Stimulated activated CD4-positive, alpha-beta T cell treated with anti-CD3 and anti-CD28 coated beads, Interleukin-15, amount 100 ng/mL, for 1 hour (primary cell): ENCODE measurements at places on chromosomes 16 and 17.

- no peak for DNase-seq
These were observed 6.9 kb downstream of the IGFBP4 start for GRCh38 chr17:40450175-40450574.

- no peak for DNase-seq
These were observed 57.0 kb downstream of the NSRP1 start for GRCh38 chr17:30173649-30174048.

DNA sequence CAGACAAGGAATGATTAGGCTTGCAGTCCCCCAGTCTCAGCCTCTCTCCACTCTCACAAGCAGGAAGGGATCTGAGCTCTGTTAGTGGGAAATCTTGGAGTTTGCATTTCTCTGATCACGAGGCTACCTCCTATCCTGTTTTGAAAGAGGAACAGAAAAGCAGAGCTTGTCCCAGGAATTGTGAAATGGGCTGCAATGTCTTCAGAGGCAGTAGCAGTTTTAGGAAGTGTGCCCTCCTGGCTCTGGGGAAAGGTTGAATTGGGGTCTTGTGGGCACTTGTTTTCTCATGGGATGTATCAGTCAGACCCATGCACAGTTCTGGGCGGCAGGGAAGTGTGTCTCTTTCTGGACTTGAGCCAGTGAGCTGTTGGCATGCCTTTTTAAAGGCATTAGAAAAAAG is 22.8 kb downstream of the NUP85 start:
- DNase-seq, result no peak

DNA sequence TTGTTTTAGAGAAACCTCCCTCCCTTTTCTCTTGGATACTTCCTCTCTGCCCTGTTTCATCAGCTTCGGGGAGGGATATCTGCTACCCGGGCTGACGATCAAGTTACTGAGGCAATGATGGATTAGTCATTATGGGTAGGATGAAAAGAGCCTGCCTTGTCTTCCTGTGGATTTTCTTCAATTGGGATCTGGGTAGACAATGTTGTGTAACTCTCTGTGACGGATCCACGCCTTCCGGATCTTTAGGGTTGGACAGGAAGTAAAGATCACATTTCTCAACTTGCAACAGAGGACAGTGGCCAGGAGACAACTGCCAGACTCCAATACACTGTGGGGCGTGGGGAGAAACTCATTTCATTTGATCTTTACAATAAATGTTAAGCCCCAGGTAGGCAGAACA is 11.3 kb upstream of the CHST6 start:
- DNase-seq, result no peak

GRCh38 chr16:23232806-23233205 is 50.3 kb downstream of the SCNN1G start:
- DNase-seq, result no peak

- DNase-seq, result no peak
These were observed 73.7 kb downstream of the ADCY9 start for GRCh38 chr16:4042581-4042980.

DNA sequence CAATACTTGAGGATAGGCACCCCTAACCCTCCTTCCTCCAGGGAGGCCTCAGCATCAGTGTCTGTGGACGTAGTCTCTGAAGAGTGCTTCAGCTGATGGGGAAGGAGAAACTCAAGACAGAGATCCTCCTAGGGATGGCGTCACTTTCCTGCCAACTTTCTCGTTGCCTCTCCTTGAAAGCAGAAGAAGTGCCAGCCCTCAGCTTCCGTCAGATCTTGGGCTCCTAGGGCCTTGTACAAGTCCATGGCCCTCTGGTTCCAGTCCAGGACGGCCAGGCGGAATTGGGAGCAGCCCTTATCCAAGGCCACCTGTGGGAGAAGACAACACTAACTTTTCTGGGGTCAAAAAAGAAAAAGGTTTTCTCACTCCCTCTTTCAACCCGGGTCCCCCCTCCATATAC is 1.3 kb downstream of the SAT2 start:
- no peak for DNase-seq

DNA sequence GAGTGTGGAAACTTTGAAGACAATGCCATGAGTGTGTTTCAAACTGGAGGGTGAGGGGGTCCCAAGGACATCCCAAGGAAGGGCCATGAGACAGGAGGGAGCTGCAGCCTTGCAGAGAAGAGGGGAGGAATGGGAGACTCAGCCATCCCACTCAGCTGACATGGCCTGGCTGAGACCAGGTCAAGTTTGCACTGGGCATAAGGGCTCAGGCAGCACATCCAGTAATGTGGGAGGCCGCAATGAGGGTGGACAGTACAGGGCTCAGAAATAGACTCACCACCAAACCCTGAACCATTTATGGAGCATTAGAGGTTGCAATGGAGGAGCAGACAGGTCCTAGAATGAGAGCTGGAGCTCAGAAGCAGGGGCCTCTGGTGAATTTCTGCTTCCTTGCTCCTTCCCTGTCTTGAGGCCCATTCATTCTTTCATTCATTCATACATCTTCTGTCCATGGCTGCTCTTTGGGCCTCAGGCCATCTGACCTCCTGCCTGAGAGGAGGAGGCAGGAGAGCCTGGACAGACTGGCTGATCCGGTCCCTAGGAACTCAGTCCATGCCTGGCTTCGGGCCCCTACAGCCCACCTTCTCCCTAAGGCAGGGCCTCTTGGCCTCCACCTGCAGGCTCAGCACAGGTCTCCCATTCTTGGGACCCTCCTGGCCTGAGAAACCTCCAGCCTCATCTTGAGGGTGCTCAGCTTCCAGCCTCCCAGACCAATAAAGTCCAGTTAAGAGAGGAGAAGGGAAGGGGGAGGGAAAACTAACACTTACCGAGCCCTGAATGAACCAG is 70.5 kb upstream of the CDH5 start:
- no peak for DNase-seq

DNA sequence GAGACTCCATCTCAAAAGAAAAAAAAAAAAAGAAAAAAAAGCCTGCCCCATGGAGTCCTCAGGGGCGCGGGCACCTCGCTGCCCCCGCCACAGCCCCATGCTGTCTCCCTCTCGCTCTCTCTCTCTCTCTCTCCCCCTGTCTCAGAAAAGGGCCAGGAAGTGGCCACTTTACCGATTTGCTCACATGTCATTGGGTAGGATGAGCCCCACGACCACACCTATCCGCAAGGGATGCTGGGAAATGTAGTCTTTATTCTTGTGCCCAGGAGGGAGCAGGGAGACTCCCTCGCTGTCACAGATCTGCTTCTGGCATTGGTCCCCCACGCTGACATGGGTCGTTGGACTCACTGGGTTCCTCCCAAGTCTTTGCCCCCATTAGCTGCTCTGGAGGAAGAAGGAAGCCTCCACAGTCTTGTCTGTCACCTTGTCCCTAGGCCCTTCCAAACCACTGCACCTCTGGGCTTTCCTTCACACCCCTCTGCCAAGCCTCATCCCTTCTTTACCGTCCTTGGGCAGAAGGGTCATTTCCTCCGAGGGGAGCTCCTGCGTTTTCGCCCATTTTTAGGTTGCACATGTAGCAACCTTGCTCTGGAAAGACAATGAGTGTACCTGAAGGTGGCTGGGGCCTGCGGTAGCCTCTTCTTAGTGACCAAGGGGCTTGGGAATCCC is 6.9 kb upstream of the GJD3 start:
- DNase-seq, result no peak

DNA sequence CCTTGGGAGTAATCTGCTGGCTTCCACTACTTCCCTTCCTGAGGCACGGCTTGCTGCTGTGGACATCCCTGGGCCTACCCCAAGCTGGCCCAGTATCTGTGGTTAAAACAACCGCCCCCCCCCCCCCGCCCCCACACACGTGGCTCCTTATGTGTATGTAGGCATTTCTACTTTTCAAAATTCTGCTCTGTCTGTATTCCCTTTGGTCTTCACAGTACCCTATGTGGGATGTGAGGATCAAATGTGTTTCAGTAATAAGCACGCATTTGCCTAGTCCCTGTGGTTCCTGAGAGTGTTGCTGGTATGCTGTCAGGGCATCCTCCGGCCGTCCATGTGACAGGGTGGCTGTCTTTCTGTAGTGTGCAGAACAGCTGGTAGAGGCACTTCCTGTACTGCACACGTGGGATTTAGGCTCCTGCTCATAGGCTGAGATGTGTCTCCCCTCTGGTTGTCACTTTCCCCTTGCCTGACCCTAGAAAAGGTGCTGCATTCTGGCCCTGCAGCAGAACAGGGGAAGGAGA is 2.2 kb downstream of the NT5M start:
- peak; percentile 10 for DNase-seq

- no peak for DNase-seq
These were observed 8.9 kb downstream of the MPP2 start for GRCh38 chr17:43898446-43898845.

DNA sequence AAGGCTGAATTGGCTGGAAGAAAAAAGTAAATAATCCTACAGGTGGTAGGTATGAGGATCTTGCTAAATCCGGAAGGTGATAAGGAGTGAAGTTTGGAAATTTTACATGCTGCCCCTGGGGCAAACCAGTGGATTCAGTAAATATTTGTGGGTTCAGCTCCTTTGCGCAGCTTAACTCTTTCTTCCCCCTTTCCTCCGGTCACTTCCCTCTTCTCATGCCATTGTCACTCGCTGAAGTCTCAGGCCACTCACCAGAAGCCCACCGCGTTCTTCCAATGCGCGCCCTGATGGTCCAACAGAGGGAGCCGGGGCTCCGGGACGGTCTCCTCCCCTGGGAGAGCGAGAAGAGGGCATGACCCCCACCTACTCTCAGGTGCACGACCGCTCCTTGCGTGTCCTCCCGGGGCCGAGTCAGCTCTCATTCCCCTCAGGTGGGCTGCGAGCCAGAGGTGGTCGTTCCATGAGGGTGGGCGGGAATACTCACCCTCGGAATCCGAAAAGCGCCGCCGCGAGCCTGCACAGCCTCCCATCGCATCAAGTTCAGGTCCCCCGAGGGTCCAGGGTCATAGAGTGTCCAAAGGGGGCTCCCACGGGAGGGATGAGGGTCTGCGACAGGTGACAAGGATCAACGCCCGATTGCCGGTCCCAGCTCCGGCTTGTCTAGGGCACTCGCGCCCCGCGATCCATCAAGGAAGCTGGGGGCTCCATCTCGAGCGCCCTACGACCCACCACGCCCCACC is 474 bp downstream of the CLN3 start:
- no peak for DNase-seq
